ENCODE measurements at places on chromosomes 3 and 15.

GRCh38 chr15:78003539-78004008 is 73.9 kb downstream of the TBC1D2B start:
- DNase-seq: no peak

- DNase-seq: no peak
Observed at GRCh38 chr15:71677766-71678165, 132.6 kb upstream of the NR2E3 start.

- DNase-seq: no peak
Observed at GRCh38 chr15:48748535-48748934, 62.3 kb downstream of the CEP152 start.

DNA sequence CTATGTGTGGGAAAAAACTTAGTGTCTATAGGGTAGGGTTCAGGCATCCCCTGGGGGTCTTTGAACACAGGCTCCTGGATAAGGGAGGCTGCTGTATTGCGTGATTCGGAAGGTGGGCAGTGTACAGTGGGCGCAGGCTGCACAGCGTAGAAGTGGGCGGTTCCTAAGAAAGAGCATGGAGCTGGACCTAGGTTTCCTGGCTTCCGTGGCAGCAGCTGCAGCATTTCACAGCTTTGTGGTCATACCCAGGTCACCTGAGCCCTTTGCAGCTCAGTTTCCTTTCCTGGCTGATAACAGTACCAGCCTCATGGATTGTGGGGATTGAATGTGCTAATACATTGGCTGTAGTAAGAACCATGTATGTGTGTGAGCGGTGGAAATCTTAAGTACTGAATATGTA is 22.2 kb downstream of the CFAP100 start:
- no peak for DNase-seq

- DNase-seq: no peak
Observed at GRCh38 chr15:34851751-34852150, 56.4 kb upstream of the ACTC1 start.

GRCh38 chr3:72585966-72586365 is 262.3 kb downstream of the SHQ1 start:
- DNase-seq: no peak

- no peak for DNase-seq
Observed at GRCh38 chr15:23447107-23447500, at the start of gene GOLGA6L2. Gene GOLGA6L2 (minus strand): TSS chr15:23447243. CDS start chr15:23447181, 62 bp downstream.

Measured in CD4-positive, alpha-beta T cell treated with Interleukin-10 for 1 hour (primary cell).